Nucleus accumbens (tissue), 56 donors: ENCODE measurements at places on chromosomes 11 and 22.

DNA sequence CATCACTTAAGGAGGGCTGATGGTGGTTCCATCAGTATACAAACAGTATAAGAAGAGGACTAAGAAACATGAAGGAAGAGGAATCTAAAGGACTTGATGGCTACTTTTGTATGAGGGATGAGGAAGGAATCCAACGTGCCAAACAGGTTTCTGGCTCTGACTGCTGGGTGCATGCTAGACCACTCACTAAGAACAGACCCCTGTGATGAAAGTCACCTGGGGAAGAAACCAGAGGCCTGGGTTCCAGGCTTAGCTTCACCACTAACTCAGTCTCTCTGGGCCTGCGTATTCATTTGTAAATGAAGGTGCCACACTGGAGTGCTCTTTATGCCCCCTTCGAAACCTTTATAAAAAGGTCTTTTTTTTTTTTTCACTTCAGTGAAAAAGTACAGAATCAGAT lies 55.1 kb downstream of the AAMDC start:
- DNase-seq: no peak

DNA sequence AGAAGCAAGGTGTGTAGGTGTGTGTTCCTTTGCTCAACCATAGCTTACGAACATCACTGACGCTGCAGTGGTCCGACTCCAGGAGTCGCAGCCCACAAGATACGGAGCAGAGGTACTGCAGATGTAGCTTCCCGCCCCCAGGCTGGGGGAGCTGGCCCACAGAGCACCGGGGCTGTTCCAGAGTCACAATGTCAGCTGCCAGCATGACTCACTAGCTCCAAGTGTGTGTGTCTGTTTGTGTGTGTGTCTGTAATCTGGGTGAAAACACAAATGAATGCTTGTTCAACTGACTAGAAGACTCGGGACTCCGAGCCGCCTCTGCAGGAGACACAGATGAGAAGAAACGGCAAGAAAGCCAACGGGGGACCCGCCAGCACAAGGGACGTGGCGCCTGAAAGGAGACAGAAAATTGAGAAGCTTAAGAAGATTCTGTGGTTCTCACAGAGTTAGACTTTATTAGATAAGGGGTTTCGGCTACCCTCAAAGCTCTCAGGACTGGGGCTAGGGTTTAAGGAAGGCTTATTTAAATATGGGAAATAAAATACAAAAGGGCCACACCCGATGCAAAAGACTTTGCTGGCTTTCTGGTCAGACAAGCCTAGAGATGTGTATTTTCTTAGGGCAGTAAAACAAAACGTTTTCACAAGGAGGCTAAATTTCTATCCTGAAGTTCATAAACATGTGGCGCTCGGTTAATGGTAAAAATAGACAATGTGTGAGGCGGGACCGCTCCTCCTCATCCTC lies 10.7 kb downstream of the VSIG10L2 start:
- peak; percentile 61 for DNase-seq

DNA sequence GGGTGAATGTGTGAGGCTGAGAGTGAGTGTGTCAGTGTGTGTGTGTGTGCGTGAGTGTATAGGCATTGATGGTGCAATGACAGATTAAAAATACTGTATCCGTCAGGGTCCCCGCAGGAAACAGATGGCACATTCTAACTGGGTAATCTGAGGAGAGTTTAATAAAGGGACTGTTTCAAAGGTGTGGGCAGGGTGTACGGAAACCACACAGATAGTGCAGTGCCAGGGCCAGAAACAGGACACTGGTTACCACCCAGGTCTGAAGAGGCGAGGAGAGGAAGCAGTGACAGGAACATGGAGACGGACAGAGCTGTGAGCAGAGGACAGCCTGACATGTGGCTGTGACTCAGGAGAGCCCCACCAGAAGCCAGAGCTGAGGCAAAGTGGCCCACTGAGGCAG lies 16.5 kb downstream of the P2RX3 start:
- no peak for DNase-seq

- no peak for DNase-seq
Measured at GRCh38 chr11:48077251-48077650, 96.9 kb downstream of the PTPRJ start.

GRCh38 chr22:26122920-26123468 lies 46.3 kb upstream of the SEZ6L start:
- DNase-seq: no peak

- no peak for DNase-seq
Measured at GRCh38 chr11:70174547-70175235, 28.4 kb upstream of the FADD start.

- DNase-seq: no peak
Measured at GRCh38 chr22:24224468-24224867, 20.4 kb downstream of the GGT5 start.

DNA sequence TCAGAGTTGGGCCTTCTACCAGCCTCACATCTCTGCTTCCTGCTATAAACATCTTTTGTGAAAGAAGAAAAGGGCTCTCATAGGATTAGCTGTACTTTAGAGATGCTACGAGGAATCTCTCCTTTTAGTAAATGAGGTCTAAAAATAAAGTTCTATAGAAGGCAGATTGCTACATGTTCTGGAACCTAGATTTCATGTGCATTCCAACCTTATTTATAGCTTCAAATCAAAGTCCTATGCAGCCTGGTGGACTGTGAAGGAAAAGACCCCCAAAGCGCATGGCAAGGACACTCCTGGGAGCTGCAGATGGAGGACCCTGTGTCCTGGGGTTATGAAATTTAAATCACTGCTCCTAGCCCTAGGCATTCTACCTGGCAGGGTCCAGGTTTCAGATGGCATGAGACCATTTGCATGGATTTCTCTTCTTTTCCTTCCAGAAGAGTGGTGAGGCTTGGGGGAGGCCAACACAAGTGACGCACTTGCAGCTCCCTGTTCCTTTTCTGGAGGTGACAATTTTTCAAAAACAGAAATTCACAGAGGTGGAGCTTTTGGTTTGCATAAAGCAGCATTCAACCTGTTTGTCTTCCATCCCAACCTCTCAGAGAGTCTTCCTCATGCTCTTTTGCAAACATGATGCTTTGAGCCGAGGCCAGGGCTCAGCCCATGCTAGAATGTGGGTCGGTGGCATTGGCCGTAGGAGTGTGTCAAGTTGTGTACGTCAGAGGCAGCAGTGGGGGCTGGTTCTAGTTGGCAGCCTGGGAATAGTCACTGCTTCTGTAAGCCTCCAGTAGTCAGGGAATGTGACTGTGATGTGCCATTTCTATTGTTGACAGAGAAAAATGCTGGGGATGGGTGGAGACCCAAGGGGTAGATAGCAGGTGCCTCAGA lies 6.3 kb downstream of the CRY2 start:
- DNase-seq: peak; percentile 23

- peak; percentile 71 for DNase-seq
Measured at GRCh38 chr11:86152006-86152862, 83.3 kb upstream of the PICALM start.

DNA sequence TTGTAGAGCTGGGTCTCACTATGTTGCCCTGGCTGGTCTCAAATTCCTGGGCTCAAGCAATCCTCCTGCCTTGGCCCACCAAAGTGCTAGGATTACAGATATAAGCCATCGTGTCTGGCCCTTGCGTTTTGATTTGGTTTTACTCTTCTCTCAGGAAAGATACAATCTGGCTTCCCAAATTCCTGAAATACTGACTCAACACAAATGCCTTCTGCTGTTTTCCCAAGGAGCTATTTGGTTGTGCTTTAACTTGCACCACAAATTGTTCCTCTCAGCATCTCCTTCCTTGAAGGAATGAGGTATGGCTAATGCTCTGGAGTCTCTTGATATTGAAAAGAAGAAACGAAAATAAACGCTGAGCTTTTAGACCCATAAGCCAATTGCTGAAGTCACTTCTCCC lies 110.0 kb upstream of the PAX6 start:
- DNase-seq: no peak

GRCh38 chr11:61947486-61948210 lies 2.5 kb upstream of the BEST1 start:
- peak; percentile 80 for DNase-seq

DNA sequence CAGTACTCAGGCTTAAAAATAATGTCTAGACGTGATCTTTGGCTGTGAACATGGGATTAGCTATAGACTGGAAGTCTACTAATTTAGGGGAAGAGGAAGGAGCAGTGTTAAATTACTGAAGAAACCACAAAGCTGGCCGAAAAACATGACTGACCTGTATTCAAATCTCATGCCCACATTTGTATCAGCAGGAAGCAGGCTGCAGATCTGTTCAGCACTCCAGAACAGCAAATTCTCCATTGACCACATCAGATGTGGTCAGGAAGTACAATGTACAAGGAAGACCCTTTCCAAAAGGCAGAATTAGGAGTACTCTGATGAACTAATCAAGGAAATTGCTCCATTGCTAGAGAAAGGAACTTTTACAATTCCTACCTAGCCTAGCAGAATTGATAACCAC lies 31.7 kb downstream of the DCDC1 start:
- DNase-seq: no peak

DNA sequence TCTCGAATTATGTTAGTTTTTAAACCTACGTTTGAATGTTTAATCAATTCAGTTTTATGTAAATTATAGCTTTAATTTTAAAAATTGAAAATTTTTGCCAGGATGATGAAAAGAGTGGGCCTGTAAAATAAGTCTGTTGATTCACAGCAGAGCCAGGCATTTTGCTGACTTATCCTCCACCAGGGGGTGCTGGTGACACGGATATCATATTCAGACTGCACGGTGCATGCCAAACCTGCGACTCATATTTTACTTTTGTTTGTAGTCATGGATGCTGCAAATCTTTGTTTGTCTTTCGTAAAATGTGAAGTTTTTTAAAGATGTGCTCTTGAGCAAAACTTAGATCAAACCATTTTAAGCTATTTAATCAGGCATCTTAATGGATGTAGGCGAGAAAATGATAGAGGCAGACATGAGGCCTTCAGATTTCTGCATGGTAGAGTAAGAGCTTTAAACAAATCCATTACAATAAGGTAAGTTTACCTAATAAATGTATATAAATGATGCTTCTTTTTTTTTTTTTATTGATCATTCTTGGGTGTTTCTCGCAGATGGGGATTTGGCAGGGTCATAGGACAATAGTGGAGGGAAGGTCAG lies 3.6 kb upstream of the OR8B3 start:
- no peak for DNase-seq

DNA sequence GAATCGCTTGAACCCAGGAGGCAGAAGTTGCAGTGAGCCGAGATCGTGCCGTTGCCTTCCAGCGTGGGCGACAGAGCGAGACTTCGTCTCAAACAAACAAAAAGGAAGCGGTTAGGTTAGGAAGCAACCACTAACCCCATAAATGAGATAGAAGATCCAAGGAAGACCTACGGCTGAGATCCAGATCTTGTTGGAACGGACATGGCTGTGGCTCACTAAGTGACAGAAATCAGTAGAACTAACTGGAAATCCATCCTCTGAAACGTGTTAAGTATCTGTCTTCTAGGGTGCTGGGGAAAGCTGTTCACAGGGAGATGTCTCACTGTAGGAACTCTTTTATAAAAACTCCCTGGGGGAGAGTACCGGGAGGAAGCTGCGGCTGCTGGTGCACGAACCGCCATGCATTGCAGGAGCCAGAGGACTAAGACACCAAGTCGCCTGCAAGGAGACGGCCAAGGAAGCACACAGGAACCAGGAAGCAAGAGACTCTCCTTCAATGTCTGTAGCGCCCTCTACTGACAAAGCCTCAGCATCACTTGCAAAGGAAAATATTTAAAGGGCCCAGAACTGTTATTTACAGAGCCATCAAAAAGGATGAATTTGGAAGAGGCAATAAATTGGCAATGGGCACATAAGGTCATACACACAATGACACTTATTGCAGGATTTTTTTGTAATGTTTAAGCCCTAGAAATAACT lies 16.9 kb upstream of the SPTY2D1 start:
- no peak for DNase-seq

GRCh38 chr11:17293311-17293710 lies 16.8 kb downstream of the NUCB2 start:
- no peak for DNase-seq

DNA sequence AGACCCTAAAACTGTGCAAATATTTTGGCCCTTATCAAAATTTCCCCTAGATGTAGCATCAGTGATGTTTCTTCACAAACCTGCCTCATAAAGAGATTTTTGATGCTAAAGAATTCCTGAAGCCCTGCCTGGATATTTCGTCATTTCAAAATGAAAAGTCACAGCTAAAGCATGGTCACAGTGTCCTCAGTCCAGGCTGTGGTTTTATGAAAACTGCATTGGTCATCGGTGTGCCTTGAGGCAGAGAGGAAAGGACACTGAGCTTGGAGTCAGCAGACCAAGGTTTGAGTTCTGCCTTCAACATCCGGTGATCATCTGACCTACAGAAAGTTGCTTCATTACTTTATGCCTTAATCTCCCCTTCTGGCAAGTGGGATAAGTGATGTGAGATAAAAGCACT lies 34.8 kb upstream of the ALKBH3 start:
- no peak for DNase-seq

DNA sequence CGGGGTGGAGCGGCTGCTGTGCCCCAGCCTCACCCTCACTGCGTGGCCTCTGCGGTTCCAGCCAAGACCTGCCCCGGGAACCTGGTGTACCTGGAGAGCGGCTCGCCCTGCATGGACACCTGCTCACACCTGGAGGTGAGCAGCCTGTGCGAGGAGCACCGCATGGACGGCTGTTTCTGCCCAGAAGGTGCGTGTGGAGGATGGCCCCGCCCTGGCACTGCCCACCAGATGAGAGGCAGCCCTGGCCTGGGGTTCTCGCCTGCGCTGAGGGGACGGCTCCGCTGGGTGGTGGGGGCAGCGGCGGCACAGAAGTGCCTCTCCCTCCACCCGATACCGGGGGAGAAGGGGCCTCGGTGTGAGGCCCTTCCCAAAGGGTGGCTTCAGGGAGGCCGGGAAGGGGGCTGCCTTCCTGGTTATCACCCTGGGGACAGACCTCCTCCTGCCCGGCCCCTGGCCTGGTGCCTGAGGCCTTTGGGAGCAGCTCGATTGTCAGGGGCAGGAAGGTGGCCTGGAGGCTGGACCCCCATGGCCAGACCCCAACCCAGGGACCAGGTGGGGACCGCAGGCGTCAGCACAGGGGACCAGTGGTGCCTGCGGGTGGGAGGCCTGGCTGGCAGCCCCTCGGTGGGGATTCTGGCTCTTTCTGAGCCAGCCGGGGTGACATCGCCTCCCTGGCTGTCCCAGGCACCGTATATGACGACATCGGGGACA lies 7.1 kb downstream of the MUC2 start:
- no peak for DNase-seq

- DNase-seq: no peak
Measured at GRCh38 chr11:110797453-110797852, 85.2 kb upstream of the ARHGAP20 start.

DNA sequence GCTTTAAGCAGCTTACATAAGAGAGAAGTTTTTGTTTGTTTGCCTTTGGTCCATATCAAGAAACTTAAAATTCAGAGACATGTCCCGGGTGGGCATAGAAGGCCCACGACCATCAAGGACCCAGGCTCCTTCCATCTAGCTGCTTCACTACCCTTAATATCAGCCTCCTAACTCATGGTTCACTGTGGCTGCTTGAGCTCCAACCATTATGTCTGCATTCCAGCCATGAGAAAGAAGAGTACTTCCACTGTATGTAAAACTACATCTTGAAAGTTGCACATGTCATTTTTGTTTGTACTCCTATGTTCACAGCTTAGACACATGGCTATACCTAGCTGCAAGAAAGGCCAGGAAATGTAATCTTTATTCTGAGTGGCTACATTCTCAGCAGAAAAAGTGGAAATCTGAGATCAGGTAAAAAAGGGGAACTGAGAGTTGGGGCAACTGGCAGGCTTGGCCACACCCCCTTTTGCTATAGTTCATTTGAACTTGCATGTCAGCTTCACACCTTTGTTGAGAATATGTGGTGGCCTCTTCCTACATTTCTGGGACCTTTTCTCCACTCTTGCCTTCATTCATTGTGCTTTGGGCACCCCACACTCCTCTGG lies 81.3 kb upstream of the TP53I11 start:
- no peak for DNase-seq

GRCh38 chr11:70141486-70142220 lies 61.4 kb upstream of the FADD start:
- no peak for DNase-seq
